ENCODE measurements at places on chromosomes 11 and 22.
A peak's percentile ranks its signal among the peaks of the same experiment; 100 is the strongest.

GRCh38 chr22:19983741-19984140 is 32.9 kb downstream of the ARVCF start:
- DNase-seq = no peak

DNA sequence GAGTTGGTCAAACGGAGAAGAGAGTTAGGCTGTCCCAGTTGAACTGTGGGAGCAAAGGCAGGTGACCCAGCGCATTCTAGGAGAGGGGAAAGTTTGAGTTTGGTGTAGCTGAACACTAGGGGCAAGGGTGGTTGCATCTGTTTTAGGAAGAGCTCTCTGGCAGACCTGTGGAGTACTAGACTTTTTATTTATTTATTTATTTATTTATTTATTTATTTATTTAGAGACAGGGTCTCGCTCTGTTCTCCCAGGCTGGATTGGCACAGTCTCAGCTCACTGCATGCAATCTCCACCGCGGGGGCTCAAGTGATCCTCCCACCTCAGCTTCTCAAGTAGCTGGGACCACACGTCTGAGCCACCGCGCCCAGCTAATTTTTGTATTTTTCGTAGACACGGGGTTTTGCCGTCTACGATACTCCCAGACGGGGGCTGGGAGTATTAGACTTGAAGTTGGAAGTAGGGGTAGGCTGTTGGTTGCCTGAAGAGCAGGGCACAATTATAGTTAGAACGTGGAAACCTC is 950 bp upstream of the ACER3 start:
- DNase-seq = no peak

DNA sequence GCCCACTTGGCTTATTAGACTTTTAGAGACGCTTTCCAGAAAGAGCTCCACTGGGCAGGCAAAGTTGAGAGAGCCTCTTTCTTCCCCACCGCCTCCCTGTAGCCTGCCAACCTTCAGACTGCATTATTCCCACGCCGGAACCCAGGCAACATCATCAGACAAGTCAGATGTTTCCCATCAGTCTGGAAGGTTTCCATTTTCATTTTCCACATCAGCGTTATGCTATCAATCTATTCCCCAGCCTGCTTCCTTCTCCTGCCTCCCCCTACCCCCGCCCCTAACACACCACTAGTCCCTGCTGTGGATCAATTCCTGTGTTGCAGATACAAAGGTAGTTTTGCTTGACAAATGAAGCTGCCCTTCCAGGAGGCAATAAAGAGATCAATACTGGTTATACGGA is 184.8 kb downstream of the DSCAML1 start:
- DNase-seq = no peak

DNA sequence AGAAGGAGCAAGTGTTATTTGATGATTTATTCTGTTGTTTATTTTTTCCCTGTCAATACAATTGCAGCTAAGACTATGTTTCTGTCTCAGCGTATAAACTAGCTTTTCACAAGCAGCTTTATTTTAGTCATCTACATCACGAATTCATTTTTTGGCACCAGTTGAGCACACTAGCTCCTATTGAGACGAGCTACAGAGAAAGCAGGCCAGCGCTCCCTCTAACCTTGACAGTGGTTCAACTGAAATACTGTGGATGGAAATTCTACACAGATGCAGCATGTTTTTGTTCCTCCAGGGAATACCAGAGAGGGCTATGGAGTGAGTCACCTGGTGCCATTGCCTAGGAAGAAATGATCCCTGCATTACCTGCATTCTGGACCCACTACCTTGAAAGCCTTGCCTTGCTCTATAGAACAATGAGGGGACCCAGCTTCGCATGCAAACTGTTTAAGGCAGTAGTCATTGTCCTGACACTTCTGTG is 108.2 kb upstream of the ARHGAP42 start:
- DNase-seq = no peak

DNA sequence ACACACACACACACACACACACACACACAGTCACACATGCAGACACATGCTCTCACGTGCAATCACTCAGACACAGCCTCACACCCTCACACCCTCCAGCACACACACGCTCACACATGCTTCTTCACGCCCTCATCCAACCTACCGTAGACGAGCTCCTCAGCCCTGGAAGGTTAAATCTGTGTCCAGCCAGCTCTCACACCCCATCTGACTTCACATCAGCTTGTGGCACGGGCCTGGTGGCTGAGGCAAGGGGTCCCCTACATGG is 1.3 kb upstream of the SCUBE1 start:
- DNase-seq = no peak

DNA sequence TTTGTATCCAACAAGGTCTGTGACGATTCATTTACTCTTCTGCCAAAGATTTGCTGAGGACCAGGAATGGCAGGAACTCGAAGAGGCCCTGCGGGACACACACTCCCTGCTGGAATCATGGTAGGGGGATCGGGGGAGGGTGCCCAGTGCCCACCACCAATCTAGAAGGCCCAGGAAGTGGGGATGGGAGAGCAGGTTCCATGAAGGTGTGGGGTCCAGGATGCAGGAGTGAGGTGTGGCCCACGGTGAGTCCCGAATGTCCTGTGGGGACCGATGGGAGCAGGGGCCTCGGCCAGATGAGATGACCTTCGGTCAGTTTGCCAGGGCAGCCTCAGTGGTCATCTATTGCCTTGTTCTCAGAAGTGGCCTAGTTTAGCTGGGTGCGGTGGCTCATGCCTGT is 492.7 kb downstream of the BRD1 start:
- no peak for DNase-seq

DNA sequence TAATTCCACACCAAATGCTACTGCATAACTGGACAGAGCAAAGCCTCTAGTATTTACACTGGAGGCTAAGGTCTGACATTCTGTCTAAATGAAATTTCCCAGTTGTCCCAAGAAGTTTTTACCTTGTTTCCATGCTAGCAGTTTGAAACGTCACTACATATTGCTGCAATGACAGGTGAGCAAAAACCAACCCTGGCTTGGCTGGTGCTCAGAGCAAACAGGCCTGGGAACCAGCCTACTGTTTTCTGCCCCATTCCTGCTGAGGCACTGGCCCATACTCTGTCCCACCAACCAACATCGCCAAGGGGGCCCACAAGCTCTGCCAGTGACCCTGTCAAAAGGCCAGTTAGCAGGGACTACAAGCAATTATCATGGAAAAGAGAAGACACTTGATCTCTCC is 131.1 kb downstream of the MPPED2 start:
- DNase-seq = no peak

DNA sequence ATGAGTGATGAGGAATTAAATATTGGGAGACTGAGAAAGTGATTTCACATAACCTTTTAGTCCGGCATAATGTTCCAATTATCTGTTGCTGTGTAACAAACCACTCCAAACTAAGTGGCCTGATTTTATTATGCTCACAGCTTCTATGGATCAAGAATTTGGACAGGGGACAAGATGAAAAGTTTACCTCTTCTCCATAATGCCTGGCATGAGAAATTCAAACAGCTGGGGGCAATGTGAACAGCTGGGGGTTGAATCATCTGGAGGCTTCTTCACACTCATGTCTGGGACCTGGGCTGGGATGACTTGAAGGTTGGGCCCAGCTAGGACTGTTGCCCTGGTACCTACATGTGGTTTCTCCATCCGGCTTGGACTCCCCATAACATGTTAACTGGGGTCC is 99.4 kb upstream of the DRD2 start:
- no peak for DNase-seq

- no peak for DNase-seq
These were observed 19.3 kb downstream of the RFPL1 start for GRCh38 chr22:29457730-29458129.

- peak; percentile 40 for DNase-seq
These were observed 5.2 kb upstream of the MAP6 start for GRCh38 chr11:75673977-75674582.

- DNase-seq = no peak
These were observed 6.6 kb downstream of the CERK start for GRCh38 chr22:46731246-46732040.

DNA sequence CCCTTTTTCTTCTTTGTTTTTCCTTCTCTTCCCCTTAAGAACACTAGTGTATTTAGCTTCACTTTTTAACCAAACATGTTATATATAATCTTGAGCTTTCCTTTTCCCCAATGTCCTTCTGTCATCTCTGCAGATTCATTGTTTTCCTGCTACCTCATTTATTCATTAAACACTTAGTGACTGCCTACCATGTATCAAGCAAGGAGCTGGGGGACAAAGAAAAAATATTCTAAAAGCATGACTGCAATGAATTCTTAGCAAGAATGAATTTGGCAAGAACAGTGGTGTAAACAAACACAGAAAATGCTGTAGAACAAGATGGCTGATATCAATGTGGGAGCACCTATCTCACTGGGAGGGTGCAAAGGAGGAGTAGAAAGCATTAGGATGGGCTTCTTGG is 247.0 kb upstream of the CCDC90B start:
- no peak for DNase-seq

DNA sequence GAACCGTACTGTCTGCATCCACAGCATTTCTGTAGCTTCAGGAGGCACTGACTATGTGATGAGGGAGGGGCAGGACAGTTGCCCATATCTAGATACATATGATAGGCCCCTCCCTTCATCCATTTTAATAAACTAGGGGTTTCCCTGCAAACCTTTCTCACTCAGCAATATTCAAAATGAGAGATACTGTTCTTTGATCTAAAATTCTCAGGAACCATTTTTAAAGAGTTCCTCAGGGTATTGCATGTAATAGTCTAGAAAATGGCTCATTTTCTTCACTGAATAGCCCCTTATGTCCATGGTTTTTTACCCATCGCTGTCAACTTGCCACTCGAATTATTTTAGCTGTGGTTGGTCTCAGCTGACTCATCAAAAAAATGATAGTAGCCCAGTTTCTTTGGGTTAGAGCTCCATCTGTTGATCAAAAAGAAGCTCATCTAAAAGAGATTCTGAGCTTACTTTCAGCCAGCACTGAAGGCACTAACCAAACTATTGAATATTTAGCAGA is 37.0 kb upstream of the DNAJB7 start:
- DNase-seq = peak; percentile 33

DNA sequence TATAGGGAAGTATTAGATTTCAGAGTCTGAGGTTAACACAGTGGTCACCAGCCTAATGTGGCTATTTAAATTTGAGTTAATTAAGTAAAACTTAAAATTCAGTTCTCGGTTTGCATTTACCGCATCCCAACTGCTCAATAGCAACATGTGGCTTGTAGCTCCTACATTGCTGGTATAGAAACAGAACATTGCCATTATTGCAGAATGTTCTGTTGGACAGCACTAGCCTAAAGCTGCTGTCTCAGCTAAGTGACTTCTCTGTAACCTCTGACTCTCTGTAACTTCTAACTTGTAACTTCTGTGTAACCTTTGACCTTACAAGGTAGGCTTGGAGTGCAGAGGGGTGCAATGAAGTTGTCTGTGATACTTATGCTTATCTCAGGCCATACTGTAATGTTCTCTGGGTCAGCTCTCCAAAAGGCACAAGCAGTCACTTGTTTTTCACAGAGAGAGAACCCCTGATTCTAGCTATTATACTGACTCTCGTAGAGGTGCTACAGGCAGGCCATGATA is 78.7 kb downstream of the ZNRF3 start:
- DNase-seq = no peak

GRCh38 chr22:37744589-37744988 is 47.7 kb downstream of the TRIOBP start:
- DNase-seq = no peak

DNA sequence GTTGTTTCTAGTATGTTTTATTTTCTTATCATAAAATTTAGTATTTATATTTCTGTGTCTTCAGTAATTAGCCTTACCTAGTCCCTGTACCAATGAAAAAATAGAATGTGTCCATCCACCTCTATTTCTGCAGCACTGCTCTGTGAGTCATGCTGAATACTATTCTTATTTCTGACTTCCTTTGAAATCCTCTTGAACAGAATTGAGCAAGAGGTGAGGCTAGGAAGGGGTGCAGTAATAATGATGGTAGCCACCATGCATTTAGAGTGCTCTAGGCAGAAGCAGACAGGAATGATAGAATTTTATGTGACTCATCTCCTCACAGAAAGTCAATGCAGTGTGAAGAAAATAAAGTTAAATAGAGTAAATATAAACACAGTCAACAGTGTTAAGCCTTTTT is 60.0 kb downstream of the OR10A6 start:
- no peak for DNase-seq

GRCh38 chr11:976431-977160 is 50.9 kb downstream of the AP2A2 start:
- DNase-seq = no peak

GRCh38 chr11:82889133-82890001 is 10.9 kb downstream of the PRCP start:
- no peak for DNase-seq

DNA sequence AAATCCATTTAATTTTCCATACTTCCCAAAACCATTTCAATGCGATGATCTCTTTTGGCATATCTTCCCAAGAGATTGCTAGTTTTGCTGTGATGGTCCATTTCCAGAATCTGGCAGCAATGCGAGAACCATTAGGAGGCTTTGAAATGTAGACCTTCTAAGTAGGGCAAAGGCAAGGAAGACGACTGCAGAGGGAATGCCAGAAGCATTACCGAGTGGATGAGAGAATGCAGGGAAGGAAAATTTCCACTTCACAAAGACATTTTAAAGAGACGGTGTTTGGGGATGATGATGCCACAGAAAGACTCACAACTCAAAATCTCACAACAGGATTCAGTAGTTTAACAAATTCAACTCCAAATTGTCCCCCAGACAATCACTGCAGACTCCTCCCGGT is 471 bp upstream of the CEP126 start:
- peak; percentile 13 for DNase-seq

DNA sequence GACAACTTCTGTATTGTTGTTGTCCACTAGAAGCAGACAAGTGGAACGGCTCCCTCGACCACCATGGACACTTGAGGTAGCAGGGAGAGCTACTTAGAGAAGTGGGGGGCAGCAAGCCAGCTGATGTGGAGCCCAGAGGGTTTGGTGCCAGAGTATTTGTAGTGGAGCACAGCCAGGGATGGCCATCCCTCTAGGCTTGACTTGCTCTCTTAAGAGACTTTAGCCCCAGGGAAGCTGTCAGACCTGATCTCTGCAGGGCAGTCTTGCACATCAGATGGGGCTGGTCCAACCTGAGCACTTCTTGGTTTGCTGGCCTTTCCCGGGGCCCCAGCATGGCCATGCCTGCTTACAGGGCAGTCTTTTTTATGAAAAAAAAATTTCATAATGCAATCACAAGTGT is 15.0 kb upstream of the TMEM135 start:
- no peak for DNase-seq

DNA sequence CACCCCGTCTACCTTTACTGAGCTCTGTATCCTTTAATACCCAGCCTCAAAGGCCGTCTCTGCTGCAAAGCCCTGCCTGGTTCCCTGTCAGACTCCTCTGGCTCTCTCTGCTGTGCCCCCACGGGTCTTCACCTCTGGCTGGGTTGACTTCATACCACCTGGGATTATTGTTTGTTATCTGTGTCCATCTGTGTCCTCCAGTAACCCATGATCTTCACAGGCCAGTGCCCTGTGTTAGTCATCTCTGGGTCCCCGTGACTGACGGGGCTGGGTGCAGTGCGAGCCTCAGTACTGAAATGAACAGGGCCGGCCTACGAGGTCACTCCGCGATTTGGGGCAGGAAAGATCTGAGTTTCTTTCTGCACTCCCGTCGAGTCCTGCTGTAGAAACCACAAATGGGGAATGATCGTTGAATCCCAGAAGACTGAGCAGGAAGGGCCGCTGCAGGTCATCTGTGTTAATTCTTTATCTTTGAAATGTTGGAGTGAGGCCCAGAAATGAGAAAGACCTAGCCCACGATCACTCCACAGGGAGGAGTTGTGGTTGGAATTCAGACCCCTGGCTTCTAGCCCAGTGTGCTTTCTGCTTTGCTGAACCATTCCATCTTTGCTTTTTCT is 12.3 kb upstream of the TUB start:
- no peak for DNase-seq

All from AG09309 (cell line).